Calu3 (cell line): ENCODE measurements at places on chromosomes 7 and 10.

GRCh38 chr10:22589851-22590514 is 124.4 kb downstream of the PIP4K2A start:
- DNase-seq, result no peak

DNA sequence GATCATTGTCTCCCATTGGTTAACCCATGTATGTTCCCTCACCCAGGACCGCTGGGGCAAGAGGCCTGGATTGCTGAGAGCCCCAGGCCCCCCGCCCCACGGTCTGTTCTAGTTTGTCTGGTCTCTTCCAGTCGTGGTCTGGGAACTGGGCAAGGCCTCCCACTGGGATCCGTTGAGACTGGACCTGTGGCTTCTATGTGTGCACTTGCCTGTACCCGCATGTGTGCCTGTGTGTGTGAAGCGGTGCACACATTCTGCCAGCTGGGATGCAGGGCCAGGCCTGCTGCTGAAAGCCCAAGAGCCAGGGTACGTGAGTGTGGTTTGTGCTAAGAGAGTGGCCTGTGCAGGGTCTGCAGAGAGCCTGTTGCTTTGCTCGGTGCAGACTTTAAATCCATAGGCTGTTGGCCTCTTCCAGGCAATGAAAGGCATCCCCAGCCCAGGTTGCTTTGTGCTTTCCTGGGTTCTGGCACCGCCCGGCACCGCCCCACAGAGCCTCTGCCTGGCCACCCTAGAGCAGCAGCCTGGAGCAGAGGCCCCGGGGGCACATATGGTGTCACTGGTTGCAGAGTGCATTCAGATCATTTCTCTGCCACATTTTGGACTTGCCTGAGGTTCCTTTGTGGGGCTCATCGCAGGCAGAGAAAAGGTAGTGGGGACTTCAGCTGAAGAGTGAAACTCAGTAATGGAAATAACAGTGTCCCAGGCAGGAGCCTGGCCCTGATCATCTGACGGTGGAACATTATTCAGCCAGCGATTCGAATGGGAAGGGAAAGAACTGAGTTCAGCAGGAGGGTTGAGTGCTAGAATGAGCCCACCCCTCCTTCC is 215.5 kb downstream of the GLRX3 start:
- no peak for DNase-seq

- DNase-seq, result peak; percentile 9
Measured at GRCh38 chr7:143490717-143491306, 13.1 kb downstream of the TAS2R41 start.

DNA sequence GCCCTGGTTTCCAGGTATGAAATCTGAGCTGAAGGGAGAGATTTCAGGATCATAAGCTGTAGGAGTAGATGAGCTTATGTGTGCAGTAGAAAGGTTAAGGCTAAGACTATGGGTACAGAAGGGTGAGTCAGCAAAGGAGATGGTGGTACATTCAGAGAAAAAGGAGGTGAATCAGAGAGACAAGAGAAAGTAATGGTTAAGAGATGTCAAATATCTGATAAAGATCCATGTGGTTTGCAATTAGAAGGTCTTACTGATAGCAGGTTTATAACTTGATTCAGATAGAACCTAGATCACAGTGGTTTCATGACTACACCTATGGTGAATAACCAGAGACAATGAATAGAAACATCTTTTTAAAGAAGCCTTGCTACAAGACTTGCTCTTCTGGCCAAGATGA is 4.5 kb upstream of the NPY start:
- DNase-seq, result no peak

- DNase-seq, result no peak
Measured at GRCh38 chr7:74380720-74381119, 73.0 kb upstream of the GTF2IRD1 start.

DNA sequence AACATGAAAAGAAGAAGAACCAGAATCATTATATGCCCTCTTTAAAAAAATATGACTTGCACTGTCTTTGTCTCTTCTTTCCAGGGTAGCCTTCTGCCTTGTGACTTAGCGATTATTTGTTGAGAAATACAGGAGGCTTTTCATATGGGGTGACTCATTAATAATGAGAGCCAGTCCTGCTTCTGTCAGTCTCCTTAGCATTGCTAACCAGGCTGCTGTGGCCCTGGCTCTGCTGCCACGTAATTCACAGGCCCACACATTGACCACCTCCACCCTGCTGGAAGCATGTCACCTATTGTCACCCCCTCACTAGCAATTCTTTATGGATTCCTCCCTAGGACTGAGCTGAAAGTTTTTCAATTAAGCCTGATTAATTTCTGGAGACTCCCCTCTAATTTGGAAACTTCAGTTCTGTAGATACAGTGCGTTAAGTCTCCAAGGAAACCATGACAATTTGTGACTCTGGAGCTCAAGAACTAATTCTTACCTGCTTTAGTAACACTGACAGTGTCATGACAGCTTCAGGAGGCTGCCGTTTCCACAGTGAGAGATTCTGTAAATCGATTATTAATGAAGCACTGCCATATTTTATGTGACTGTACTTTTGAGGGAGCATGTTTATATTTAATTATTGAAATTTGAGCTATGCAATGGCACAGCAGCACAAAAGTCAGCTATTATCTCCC is 267.9 kb upstream of the SP8 start:
- DNase-seq, result no peak

DNA sequence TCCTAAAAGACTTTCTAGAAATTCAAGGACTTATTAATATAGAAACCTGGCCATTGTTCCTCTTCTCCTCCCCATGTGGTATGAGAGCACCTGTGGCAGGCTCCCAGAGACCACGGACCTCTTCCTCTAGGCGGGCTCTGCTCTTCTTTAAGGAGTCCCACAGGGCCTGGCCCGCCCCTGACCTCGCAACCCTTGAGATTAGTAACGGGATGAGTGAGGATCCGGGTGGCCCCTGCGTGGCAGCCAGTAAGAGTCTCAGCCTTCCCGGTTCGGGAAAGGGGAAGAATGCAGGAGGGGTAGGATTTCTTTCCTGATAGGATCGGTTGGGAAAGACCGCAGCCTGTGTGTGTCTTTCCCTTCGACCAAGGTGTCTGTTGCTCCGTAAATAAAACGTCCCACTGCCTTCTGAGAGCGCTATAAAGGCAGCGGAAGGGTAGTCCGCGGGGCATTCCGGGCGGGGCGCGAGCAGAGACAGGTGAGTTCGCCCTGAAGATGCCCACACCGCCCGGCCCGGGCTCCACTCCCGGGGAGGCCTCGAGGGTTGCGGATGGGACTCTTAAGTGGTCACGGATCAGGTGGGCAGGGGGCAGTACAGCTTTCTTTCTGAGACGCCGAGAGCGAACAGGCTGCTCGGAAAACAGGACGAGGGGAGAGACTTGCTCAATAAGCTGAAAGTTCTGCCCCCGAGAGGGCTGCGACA is at the start of gene SLC26A4:
SLC26A4 (plus strand) TSS at position 448 of the 700 bp plus-strand sequence. CDS start 814 bp downstream, outside the sequence.
- DNase-seq, result no peak

DNA sequence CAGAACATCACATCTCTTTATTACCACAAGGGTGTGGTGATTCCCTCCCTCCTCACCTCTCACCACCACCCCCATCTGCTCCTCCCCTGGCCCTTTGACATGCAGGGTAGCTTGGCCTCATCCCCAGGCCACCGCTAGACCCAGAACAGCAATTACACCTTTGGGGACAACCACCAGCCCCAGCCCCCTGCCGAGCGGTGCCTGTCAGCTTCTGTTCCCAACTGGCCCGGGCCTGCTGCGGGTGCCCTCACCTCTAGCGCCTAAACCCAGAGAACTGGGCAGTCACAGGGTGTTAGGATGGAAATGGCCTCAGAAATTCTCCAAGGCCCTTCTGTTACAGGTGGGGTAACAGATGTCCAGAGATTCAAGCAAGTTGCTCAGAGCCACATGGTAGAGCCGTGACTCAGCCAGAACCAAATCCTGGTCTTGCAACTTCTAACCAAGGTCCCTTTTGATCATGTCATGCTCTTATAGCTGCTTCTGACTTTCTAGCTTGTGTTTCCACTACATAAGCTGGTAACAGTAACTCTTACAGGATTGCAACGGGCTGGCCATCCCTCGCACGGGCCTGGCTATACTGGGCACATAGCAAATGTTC is 78.0 kb downstream of the PRKAG2 start:
- DNase-seq, result no peak

GRCh38 chr7:6501586-6502564 is 49.4 kb downstream of the GRID2IP start:
- DNase-seq, result no peak

GRCh38 chr10:73590881-73591799 is at the start of gene USP54:
TSS of gene USP54 (minus strand) at chr10:73591342. CDS start at chr10:73575658, 15,684 bp downstream.
- DNase-seq, result peak; percentile 53

DNA sequence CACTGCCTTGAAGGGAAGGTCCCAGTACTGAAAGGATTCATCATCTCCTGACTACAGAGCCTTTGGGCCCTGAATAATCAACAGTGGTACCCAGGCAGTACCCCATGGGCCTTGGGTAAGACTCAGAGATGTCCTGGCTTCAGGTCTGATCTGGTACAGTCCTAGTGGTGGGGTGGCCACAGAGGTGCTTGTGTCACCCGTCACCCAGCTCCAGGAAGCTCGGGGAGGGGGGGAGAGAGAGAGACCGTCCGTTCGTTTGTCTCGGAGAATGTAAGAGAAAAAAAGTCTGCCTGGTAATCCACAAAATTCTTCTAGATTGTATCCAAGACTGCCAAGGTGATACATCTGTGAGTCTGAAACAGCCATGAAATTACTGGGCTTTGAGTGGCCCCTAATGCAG is 381.3 kb downstream of the PTPRN2 start:
- no peak for DNase-seq

- peak; percentile 62 for DNase-seq
Measured at GRCh38 chr10:112389271-112389822, 15.4 kb downstream of the ACSL5 start.

- DNase-seq, result no peak
Measured at GRCh38 chr7:39187130-39187529, 209.4 kb downstream of the POU6F2 start.

DNA sequence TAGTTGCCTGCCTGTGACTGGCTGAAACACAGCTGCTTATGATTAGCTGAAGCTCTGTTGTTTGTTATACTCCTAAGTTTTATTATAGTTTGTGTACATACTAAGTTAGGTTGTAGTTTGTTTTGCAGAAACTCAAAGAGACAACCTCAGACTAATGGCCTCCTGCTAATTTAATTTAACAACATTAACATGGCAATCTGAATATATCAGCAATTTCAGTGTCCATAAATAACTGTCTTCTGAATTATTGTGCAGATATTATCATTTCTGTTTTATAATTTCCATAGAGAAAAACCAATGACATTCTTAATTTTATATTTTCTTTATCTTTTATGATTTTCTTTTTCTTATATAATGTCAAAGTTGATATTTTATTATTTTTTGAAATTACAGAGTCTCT is 298.1 kb upstream of the PLXDC2 start:
- DNase-seq, result no peak

- DNase-seq, result no peak
Measured at GRCh38 chr7:117129521-117129955, 176.2 kb downstream of the ST7 start.

DNA sequence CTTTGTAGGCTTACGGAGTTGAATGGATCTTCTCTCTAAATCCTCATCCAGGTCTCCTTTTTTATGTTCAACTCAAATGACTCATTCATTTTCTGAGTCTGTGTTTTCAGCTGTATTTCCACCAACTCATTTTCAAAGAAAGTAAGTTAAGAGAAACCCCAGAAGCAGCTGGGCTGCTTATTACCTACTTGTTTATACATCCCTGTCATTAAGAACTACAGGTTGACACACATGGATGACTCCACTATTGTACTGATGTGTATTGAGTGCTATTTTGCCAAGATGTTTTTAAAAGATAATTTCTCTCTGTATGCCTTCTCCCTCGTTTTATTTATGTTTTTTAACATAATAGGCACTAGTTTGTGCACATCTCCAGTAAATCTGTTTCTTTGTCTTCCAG is 41.9 kb downstream of the DGKI start:
- no peak for DNase-seq

DNA sequence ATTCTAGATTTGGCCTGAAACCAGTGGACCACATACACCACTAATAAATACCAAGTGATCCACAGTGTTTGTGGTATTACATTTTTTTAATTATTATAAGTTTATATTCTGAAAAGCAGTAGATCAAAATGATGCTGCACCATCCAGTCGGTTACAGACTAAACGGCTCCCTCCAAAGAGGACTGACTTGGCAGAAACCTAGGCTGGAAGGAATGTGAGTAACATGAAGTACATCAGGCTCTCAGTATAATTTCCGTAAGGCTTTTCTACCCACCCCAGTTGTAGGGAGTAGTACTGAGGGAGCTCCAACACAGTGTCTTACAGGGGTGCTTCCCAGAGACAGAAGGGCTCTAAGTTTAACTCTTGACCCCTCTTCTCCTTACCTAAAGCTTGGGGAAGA is 119.5 kb downstream of the TRRAP start:
- DNase-seq, result no peak

DNA sequence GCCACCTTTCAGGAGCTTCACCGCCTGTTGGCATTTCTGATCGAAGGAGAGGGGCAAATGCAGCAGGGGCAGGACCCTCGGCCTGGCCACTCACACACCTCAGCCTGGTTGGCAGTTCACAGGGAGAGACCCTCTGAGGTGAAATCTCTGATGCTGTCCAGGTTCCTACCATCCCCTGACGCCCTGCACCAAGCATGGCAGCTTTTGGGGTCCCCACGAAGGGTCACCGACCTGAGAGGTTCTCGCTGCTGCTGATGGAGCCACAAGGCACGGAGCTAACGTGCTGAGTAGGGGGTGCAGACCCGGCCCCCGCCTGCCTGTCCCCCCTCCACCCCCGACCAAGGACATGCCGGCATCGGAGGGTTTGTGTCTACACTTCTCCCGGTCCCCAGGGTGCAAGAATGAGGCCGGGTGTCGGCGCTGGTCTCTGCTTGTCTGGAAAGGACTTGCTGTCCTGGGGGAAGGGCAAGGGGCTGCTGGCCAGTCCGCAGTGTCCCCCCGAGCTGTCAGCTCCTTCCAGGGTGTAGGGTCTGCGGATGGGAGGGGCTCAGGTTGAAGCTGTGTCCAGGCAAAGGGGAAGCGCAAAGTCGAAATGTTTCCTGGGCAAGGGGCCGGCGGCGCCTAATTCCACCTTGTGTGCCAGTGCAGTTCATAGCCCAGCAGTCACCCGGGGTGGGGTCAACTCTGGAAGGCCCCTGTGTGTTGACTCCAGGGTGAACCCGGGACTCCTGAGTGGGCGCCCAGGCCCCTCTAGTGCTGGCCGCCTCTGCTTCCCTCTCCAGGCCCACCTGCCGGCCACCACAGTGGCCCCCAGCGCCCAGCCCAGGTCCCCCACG is 132.6 kb downstream of the DNAJB6 start:
- DNase-seq, result no peak

GRCh38 chr7:54339073-54339472 is 203.1 kb upstream of the VSTM2A start:
- no peak for DNase-seq

DNA sequence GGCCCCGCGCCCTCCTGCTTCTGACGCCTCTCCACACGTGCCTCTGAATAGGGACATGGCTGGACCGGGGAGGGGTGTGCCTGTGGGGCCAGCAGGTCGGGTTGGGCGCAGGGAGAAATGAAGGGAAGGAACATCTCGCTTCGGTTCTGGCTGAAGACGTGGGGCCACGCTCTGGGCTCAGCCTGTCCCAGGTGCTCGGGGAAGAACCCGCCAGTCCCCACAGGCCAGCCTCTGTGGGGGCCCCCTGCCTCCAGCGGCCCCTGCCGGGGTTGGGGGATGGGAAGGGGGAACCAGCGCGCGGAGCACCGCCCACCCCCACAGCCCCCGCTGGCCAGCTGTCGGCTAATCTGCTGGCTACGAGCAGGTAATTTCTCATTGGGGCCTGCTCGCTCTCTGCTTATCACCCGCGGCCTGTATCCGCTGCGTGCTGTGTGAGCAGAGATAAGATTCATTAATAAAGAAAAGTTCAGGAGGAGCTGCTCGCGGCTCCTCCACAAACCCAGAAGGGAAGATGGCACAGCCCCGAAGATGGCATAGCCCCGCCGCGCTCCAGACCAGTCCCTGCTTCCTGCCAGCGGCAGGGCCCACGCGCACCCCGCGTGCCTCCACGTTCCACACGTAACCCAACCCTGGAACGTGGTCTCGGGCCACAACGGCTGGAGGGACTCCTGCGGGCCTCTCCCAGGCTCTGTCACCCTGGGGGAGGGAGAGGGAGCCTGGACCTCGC is 186.2 kb downstream of the ELFN1 start:
- DNase-seq, result no peak
